Ovary (tissue), 10 donors: ENCODE measurements at places on chromosomes 2 and 18. TPM values are rescaled to one million over a fixed set of nuclear protein-coding genes. Genes with fewer than 3 reads are reported as not detected.

DNA sequence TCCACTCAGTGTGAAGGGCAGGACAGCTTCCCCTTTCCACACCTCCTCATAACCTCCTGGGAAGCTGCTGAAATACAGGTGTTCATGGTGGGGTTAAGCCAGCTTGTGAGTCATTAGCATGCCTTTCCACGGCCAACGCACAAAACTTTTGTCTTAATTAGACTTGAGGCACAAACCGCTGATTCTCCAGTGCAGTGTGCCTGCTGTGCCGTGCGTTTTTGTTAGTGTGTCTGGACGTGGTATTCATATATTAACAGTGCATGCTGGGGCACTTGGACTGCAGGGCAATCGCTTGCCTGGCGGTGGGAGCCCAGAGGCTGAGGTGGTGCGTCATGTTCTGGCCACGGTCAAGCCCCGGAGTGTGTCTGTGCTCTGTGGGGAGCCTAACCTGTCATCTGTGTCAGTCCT, 156.2 kb downstream of the SH3RF3 start:
- DNase-seq = no peak

NABP1 gene
- 13.3 TPM for total RNA-seq

DNA sequence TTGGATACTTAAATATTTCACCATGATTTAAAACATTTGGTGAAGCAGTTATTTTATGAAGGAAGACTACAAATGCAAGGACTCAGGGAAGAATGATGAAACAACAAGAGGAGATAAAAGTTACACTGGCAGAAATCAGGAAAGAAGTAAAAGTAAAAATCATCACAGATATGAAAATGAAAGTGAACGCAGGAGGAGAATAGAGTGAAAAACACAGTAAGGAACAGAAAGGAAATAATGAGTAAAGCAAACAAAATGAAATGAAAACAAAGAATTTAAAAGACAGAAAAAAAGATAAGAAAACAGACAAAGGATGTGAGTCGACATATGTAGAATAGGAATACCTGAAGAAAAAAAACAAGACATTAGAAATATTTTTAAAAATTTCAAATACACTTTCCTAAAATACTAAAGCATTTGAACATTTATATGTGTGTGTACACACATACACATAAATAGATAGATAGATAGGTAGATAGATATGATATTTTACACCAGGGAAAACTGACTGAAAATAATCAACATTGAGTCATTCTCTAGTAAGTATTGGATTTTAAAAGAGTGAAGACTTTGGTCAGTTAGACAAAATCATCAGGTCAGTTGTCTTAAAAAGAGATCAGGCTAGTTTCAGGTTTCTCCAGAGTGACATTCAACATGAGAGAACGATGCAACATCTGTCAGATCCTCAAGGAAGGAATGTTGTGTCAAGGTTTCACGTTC, 12.1 kb upstream of the KDSR start:
- DNase-seq = no peak

DNA sequence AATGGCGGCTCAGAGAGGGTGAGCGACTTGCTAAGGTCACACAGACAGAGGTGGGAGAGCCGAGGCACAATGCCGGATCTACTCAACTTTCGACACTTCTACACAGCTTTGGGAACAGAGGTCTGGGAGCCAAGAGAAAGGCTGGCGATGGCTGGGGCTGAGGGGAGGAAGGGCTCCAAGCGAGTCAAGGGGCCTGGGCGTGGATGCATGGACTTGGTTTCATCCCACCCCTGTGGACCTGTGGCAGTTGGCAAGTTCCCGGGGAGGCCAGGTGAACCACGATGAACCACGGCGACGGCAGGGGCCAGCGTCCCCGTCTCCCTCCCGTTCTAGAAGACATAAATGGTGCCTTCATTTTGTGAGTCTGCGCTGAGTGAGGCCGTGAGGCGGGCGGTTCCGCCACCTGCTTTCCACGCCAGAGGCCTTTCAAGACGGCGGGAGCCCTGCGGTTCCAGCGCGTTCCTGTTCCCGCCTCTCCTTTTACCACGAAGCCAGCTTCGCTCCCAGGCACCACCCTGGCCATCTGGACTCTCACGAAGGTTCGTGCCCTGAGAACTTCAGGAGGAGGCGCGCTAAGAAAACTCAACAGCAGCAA, 46.7 kb downstream of the EDAR start:
- DNase-seq = no peak

GRCh38 chr2:212727751-212728150, 189.1 kb upstream of the ERBB4 start:
- DNase-seq = no peak

DNA sequence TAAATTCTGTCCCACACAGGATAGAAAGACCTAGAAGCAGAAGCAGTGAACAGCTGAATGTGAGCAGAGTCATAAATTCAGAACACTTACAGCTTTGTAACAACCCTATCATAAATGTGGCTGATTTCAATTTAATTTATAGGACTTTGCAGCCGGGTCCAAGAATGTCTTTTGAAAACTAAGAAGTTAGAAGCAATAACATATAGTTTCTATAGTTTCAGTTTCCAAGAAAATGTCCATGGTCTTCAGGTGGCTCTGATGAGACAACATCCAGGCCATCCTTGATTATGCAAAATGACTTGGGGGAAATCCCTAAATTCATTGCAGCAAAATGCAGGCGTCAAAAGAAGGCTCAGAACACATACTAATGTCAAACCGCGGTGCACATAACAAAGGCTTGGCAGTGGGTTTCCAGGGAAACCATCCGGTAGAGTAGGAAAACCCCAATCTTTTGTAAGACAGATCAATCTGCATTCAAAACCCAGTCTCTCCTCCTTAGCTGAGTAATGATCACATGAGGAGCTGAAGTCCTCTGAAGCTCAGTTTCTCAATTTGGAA, 442.2 kb upstream of the ID2 start:
- DNase-seq = no peak

GRCh38 chr2:176156301-176156806, 753 bp upstream of the HOXD3 start:
- no peak for DNase-seq

DNA sequence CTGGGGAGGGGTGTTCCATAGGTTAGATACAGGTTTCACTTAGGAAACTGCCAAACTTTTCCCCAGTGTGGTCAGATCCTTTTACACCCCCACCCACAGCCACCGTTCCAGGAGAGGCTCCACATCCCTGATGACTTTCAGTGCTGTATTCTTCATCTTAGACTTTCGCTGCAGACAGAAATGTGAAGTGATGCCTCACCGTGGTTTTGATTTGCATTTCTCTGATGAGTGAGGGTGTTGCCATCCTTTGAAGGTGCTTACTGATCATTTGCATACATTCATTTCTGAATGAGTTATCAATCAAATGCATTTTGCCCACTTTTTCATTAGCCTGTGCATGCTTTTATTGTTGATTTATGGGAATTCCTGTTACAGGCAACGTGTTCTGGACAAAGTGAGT, 14.9 kb downstream of the COPS9 start:
- DNase-seq = no peak
